ENCODE measurements at places on chromosomes 2 and 18.

DNA sequence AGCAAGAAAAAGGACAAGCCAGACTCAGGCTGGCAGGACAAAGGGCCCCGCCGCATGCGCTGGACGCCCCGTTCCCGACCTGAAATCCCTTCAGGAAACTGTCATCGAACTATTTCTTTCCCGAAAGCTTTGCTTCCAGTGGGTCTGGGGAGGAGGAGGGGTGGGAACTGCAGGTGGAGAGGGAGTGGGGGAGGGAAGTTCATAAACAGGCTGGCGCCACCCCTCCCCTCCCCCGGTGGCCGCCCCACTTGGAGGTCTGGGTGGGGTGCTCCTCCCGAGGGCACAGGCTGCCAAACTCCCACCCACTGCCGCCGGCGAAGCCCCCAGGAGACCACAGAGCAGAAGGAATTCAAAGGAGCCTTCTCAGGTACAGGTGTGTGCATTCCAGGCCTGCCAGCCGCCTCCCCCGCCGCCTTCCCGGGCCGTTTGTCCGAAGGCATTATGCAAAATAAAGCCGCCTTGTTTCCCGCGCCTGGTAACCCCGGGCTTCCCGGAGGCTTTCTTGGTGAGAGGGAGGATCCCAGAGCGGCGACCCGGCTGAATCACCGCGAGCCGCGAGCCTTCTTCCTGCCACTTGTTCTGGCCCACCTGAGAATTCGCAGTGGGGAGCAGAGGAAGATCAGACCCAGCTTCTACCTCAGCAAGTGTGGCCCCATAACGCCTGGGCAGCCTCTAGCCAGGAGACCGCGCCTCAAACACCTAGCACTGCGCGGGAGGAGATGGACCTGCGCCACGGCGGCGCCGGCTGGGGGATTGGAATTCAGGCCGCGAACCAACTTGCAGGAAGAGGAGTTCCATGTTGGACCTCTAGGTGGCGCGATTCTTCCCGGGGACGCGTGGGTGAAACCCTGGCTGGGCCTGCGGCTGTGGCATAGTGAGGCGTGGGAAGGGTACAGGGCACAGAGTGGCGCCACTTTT lies 101.9 kb downstream of the FOXI3 start:
- DNase-seq = peak; percentile 50

DNA sequence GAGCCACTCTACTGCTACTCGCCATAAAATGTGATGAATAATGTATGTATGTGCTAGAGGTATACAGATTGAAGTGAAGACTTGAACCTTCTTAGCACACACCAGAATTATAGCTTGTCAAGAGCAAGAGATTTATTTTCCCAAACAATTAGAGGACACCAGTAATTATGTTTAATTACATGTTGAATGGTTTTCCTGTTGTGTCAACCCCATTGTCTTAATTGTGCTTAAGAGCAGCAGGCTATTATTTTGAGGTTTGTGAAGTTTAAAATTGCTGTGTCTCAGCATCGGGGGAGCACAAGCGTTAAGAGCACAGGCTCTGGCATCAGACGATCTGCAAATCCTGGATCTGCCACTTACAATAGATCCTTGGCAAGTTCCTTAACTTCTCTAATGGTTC lies 29.0 kb downstream of the KIF5C start:
- DNase-seq = no peak

DNA sequence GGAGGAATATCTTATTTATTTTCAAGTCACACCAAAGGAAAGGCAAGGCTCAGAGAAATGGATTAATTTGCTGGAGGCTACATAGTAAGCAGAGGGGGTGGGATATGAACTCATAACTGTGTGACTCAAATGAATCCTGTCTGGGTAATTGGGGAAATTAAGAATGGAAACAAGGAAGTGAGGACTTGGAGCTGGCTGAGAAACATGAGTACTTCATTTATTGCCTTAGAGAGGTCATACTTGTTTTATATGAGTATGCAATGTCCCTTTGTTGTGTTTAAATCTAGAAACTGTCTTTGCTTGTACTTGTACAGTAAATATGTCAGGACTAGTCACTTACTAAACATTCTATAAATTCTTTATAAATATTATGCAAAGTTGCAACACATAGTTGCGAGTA lies 2166.7 kb upstream of the PIK3C3 start:
- DNase-seq = no peak

GRCh38 chr2:42236911-42237310 lies 67.8 kb downstream of the EML4 start:
- no peak for DNase-seq

GRCh38 chr2:141515931-141516330 lies 614.9 kb downstream of the LRP1B start:
- DNase-seq = no peak
